ENCODE measurements at places on chromosomes 6 and 20. TPM values are rescaled to one million over a fixed set of nuclear protein-coding genes. Genes with fewer than 3 reads are reported as not detected.

- H3K27ac ChIP-seq: no peak overlapping the region
- H3K27me3 ChIP-seq: no peaks in the 10 kb centered on the region
- H3K36me3 ChIP-seq: no peaks in the 10 kb centered on the region
- H3K4me3 ChIP-seq: no peak overlapping the region
- H3K4me1 ChIP-seq: no peaks in the 10 kb centered on the region
Observed at GRCh38 chr6:126112171-126112632, 125.9 kb downstream of the TRMT11 start.

- H3K4me1 ChIP-seq: no peaks in the 10 kb centered on the region
- no peaks in the 10 kb centered on the region for H3K27me3 ChIP-seq
- H3K4me3 ChIP-seq: no peak overlapping the region
- H3K36me3 ChIP-seq: no peaks in the 10 kb centered on the region
- DNase-seq: no peak
- H3K27ac ChIP-seq: no peak overlapping the region
Observed at GRCh38 chr6:62150048-62150663, 135.9 kb downstream of the KHDRBS2 start.

DNA sequence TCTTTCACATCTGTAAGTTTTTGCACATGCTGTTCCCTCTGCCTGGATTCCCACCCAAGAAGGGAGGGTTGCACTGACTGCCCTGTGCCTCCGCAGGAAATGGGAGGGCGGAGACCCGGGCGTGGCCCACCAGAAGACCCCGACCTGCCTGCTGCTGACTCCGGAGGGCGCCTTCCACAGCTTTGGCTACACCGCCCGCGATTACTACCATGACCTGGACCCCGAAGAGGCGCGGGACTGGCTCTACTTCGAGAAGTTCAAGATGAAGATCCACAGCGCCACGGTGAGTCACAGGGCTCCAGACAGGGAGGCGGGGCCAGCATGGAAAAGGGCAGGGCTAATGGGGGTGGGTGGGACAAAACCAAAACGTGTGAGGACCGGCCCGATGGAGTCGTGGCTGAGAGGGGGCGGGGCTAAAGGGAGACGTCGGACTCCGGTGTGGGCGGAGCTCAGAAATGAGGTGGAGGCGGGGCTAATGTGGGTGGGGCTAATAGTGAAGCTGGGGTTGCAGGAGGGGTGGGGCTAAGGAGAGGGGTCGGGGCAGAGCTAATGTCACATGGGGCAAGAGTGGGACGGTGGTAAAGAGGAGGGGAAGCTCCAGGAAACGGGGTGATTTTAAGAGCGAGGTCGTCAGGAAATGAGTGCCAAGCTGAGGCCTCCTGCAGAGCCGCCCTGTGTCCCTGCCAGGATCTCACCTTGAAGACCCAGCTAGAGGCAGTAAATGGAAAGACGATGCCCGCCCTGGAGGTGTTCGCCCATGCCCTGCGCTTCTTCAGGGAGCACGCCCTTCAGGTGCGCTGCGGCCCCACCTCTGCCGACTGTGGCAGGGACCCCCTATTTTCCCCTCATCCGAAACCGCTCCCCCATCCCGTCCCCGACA is 12.6 kb downstream of the HSPA12B start:
- peaks cover 25% of the 10 kb centered on the region for H3K4me1 ChIP-seq
- H3K27me3 ChIP-seq: peaks cover 11% of the 10 kb centered on the region
- no peak overlapping the region for H3K4me3 ChIP-seq

GRCh38 chr6:157840776-157841175 is 17.7 kb downstream of the SNX9 start:
- H3K27ac ChIP-seq: no peak overlapping the region
- peaks cover 16% of the 10 kb centered on the region for H3K4me1 ChIP-seq
- DNase-seq: no peak
- H3K27me3 ChIP-seq: no peaks in the 10 kb centered on the region
- no peak overlapping the region for H3K4me3 ChIP-seq

Gene FAM217B
- 9.0 TPM for total RNA-seq
